ENCODE measurements at places on chromosomes 11 and 22.

- DNase-seq, result no peak
Observed at GRCh38 chr11:34773211-34773610, 143.0 kb downstream of the APIP start.

- no peak for DNase-seq
Observed at GRCh38 chr11:100730266-100730665, 43.2 kb downstream of the ARHGAP42 start.

- DNase-seq, result no peak
Observed at GRCh38 chr11:16779436-16779835, 41.0 kb downstream of the C11orf58 start.

GRCh38 chr11:13339195-13340153 is 61.9 kb downstream of the BMAL1 start:
- DNase-seq, result no peak

- no peak for DNase-seq
Observed at GRCh38 chr11:10855295-10855694, 2.6 kb downstream of the ZBED5 start.

DNA sequence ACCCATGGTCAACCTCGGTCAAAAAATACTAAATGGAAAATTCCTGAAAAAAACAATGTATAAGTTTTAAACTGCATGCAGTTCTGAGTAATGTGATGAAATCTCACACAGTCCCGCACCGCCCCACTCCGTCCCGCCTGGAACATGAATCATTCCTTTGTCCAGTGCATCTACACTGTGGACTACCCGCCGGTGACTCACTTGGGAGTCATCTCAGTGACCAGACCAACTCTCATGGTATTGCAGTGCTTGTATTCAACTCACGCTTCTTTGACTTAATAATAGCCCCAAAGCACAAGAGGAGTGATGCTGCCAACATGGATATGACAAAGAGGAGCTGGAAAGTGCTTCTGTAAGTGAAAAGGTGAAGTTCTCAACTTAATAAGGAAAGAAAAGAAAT is 48.8 kb downstream of the ARHGAP32 start:
- DNase-seq, result no peak

DNA sequence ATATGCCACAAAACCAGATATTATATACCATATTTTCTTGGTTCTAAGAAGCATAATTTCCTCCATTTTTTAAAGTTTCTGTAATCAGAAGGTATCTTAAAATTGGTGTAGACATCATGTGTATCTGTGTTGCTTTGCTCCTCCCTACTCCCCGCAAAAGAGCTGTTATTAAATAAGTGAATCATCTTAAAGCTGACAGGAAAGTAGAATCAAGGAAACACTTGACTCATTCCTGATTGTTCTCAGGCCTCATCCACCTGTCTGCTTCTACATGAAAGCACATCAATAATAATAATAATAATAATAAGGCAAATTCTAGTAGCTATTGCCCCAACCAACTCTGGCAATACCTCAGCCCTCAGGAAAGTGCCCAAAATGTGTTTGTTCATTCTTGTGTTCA is 26.2 kb upstream of the GUCY1A2 start:
- no peak for DNase-seq

GRCh38 chr22:27134315-27134701 is 476.9 kb downstream of the MIAT start:
- no peak for DNase-seq

GRCh38 chr11:2090172-2091111 is 48.7 kb downstream of the IGF2 start:
- no peak for DNase-seq

DNA sequence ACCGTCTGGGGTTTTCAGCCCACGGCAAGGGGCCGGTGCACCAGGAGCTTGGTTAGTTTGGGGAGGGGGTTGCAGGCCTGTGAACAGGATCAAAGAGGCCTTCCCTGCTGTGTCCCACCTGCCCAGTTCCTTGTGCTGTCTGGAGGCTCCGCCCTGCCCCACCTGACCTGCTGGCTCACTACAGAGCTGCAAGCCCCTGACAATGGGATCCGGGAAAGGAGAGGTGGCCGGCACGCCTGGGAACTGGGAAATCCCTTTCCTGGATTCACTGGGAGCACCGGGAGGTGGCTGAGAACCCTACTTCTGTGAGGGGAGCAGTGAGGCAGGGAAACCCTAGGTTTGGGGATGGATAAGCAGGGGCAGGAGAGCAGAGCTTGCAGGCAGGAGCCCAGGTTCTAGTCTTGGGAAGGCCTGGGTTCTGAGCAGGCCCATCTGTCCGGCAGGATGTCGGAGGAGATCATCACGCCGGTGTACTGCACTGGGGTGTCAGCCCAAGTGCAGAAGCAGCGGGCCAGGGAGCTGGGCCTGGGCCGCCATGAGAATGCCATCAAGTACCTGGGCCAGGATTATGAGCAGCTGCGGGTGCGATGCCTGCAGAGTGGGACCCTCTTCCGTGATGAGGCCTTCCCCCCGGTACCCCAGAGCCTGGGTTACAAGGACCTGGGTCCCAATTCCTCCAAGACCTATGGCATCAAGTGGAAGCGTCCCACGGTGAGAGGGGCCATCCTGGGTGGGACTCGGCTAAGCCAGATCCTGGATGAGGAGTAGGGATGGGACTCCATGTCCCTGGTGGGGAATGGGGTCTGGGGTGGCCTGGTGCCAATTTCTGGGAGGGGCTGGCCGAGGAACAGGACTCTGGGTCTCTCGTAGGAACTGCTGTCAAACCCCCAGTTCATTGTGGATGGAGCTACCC is 786 bp downstream of the CAPN1 start:
- no peak for DNase-seq

GRCh38 chr11:120744016-120744994 is 232.8 kb downstream of the GRIK4 start:
- no peak for DNase-seq

- no peak for DNase-seq
Observed at GRCh38 chr11:17653611-17654010, 65.8 kb upstream of the MYOD1 start.

DNA sequence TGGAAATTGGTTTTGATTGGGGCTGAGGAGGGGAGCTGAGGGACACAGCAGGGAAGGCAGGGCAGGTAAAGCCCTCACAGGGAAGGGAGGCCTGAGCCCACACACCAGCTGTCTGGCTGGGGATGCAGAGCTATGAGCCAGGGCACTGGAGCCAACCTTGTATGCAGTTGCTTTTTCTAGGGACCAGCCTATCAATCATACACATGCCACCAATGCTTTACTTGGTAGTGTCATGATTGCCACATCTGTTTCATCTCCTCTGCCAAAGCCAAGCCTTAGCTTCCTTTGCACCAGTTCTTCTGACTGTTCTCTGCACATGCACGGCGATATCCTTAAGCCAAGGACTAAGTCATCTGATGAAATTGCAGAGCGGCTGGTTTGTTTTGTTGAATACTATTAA is 207.1 kb upstream of the PLET1 start:
- no peak for DNase-seq

- DNase-seq, result no peak
Observed at GRCh38 chr11:122355968-122356367, 240.0 kb upstream of the BLID start.

DNA sequence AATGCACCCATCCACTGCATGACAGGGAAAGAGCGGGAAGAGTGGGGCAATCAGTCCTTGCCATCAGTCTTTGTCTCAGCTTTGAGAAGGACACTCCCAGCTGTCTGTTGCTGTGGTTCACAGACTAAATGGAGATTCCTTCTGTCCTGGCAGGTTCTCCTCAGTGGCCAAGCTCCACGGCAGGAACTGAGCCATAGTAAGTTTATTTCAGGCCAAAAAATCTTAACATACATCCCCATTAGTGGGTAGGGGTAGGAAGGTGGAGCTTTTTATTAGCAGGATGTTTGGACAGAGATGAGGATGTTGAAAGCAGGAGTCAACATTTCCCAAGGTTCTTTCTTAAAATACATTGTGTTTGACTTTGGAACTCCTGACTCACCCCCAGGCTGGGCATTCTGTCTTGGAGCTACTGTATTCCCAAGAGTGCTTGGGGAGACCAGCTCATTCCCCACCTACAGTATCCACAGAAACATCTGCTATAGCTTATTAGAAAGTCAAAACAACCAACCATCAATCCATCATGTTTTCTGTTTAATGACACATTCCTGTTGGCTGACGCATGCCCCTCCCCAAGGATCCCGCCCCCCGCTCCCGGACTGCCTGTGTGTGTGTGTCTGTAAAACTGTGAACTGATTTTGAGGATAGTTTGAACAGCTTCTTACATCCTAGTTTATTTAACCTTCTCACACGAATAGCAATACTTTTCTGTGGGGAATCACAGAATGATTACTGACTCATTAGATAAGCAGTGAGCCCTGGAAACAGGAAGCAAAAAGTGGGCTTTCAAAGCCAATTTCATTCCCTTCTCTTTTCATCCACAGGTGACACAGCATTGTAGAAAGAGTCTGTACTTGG is 109.5 kb downstream of the CCDC81 start:
- DNase-seq, result no peak

DNA sequence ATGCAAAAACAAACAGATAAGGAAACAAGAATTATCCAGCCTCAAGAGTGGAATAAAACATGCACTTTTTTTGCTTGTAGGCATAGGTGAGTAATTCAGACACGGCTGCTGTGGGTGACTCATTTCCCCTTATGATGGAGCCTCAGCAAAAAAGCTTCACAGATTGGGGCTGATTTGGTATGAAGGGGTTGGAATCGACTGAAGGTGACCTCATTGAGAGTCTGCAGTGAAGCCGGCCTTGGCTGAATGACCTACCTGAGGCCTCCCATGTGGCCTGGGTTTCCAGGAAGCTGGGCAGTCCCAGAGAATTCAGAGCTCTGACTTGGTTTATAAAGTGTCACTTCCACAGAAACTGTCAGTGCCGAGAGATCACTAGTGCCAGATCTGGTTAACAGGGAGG is 34.2 kb upstream of the VPREB1 start:
- DNase-seq, result no peak

DNA sequence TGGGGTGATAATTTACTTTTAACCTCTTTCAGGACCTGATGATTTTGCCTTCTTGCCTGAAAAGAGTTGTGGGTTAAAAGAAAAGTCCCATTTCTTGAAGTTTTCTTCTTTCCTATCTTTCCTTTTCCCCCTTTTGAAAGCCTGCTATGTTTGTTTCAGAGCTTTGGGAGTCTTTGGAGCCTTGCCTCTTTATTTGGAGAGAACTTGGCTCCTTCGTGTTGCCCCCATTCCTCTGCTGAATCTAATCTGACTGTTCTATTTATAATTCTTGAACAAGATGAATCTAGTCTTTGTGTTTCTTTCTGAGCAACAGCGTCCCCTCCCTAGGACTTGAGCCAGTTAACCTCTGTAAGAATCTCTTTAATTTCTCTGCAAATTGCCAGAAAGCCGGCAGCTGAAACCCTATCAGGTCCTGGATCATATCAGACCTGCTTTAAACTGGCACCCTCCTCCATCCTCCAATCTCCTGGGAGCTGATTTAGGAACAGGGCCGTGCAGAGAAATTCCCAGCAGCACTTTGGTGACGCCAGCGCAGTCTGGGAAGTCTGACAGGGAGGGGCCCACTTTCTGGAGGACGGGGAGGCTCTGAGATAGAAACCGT is 289.1 kb upstream of the SORL1-AS1 start:
- DNase-seq, result no peak

- DNase-seq, result no peak
Observed at GRCh38 chr11:28448186-28448585, 340.0 kb downstream of the METTL15 start.

DNA sequence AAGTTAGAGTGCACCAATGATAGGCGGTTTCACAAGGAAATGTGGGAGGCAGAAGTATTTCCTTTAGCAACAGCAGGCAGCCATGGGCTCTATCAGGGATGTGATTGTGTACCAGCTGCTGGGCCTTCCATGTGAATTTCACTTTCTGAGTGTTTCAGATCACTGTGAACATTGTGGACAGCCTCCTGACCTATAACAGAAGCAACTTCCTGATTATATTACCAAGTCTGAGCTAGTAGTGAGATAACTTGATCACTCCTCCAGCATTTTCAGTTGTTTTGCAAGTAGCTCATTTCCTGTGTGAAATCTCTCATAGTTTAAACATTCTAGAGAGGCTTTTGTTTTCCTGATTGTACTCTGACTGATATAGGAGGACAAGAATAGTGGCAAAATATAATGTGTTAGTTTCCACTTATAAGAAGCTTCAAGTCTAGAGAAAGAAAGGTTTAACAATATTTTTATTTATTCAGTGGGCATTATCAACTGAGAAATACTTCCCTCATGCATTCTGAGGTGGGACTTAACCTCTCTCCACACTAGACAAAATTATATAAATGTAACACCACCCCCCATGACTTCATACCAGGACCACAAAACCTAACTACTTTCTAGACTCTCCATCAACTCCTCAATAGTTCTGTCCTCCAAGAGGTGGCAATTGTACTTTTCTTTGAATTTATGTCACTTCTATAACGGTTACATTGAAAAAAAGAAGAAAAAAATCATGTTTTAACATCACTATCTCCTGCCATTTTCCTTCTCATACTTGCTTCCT is 184.2 kb upstream of the LUZP2 start:
- DNase-seq, result no peak

DNA sequence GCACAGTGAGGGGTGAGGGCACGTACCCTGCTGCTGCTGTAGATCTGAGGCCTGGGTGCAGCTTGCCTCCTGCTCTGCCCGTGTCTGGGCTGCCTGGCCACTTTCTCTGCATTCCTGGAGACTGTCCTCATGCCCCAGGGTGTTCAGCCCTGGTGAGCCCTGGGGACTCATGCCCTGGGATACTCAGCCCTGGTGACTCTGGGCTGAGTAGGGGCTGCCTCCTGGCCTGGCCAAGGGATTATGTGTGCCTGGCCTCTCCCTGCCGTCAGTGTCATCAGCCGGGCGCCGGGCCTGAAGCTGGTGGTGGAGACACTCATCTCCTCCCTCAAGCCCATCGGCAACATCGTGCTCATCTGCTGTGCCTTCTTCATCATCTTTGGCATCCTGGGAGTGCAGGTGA is 94.7 kb downstream of the CACNA1I start:
- no peak for DNase-seq

DNA sequence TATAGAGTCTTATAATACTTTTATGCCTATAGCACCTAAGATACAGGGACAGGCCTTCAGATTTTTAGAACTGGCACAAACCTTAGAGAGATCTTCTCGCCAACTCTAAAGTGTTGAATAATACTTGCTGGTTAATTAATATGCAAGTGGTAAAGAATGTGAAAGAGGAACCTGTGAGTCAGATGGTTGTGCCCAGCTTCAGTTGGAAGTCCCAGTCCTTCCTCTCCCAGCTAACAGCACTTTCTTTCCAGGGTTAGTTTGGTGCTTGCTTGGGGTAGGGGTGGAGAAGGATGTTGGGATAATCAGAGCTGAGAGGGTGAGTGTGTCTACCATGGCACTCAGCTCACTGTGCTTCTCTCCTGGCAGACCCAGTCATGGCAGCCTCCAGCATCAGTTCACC is 4.9 kb upstream of the TMEM132A start:
- no peak for DNase-seq

GRCh38 chr11:31247321-31247720 is 122.2 kb downstream of the DCDC1 start:
- DNase-seq, result no peak

GRCh38 chr11:72195518-72196270 is 3.8 kb downstream of the FOLR1 start:
- no peak for DNase-seq

Measured in NCI-H187 treated with DMSO at 0.1 percent for 48 hours (cell line).